ENCODE measurements at places on chromosomes 16 and 17.

- no peak for DNase-seq
Observed at GRCh38 chr17:31254654-31255053, 42.4 kb downstream of the OMG start.

DNA sequence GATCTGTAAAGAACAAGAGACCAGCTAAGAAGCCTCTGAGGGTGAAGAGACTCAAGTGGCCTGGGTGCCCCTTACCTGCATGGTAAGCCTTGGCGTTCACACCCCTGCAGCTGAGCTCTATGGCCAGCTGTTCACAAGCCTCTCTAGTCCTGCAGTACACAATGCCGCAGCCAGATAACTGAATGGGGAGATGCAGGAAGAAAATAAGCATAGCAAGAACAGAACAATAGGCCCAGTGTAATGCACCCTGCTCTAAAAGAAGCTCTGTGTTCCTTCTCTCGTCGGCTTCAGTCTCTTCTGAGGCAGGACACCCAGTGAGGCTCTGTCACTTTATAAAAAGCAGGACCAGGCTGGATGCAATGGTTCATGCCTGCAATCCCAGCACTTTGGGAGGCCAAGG is 5.4 kb downstream of the RECQL5 start:
- no peak for DNase-seq

GRCh38 chr17:27157297-27157696 is 136.6 kb upstream of the WSB1 start:
- no peak for DNase-seq

- DNase-seq: no peak
Observed at GRCh38 chr17:72618001-72618509, 474.4 kb downstream of the SLC39A11 start.

- no peak for DNase-seq
Observed at GRCh38 chr16:1363501-1364041, 11.8 kb downstream of the GNPTG start.

DNA sequence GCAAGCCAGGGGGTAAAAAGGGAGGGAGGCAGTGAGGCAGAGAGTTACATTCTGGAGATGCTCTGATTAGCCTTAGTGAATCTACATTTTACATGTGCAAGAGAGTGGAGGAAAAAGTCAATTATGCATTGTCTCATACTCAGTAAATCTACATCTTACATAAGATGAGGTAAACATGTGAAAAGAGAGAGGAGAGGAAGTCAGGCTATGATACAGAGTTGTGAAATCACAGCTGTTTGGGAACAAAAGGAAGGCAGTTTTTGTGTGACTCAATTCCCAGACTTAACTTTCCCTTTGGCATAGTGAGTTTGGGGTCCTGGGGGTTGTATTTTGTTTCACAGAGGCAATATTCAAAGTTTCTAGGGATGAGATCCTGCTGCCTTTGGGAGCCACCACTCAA is 67.8 kb downstream of the GP2 start:
- no peak for DNase-seq

GRCh38 chr17:48299760-48300159 is 130.3 kb downstream of the SKAP1 start:
- DNase-seq: no peak

DNA sequence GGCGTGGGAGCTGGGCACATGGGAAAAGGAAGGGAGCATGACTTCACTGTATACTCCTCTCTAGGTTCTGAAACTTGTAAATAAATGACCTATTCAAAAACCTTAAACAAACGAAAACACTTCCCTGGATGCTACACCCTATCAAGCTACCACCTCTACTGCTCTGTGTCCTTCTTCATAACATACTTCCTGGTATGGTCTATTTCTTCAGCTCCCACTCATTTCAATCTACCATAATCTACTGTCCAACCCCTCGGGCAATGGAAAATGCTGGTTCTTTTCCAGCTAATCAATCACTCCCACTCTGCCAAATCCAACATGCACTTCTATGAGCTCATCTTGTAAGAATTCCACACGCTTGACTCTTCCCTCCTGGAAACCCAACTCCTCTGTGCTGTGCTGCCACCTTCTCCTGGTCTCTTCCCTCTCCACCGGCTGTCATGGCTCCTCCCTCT is 42.4 kb downstream of the AMFR start:
- DNase-seq: no peak

DNA sequence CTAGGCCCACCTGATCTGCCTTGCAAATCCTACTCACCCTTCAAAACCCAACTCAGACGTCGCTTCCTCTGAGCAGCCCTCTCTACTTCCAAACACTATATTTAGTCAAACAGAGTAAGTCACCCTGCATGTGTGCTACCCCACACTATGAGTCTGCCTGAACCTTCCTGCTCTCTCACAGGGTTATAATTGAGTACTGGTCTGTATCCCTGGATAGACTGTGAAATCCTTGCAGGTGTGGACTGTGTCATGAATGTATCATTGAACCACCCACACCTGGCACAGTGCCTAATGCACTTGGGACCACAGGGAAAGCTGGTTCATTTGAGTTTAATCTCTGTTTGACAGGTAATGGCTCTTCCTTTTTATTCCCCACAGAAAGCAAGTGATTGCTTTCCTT is 3.4 kb downstream of the FBXO39 start:
- DNase-seq: no peak

- DNase-seq: no peak
Observed at GRCh38 chr16:72357910-72358309, 186.0 kb upstream of the PMFBP1 start.

DNA sequence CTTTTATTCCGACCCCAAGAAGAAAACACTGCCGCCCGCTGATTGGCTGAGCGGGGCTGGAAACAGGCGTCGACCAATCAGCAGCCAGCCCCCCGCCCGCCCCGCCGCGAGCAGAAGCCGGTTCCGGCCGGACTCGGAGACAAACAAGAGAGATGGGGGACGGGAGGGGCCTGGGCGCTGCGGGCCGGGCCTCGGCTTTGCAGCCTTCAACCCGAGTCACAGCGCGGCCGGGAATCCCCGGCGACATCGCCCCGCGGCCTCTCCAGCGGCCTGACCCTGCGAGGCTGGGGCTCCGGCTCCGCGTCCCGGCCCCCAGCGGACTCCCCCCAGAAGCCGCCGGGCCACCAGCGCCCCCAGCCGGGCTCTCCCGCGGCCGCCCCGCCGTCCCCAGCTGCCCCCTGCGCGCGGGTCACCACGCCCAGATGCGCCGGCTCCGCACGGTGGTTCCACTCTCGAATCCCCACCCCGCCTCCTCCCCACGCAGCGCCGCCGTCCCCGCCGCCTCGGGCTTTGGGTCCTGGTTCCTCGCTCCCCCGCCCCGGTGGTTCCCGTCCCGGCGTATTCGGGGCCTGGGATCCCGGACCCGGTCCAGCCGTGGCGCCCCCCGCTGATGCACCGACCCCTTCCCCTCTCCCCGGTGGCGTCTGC is 346 bp upstream of the SLC43A2 start:
- DNase-seq: peak; percentile 60

DNA sequence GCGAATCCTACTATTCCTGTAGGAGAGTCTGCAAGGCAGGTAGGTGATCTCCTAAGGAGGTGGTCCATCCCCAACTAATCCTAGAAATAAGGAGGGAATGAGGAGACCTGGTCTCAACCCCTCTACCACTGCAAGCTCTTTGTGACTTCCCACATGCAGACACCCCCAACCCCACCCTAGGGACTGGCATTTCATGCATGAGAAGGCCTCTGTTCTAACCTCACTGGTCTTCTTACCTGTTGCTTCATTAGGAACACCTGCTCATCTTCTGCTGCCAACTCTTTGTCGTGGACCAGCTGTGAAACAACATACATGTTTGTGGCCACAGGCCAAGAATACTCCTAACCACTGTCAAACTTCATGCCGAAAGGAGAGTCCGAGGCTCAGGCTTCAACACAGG is 22.6 kb downstream of the DYNC1LI2 start:
- peak; percentile 31 for DNase-seq

- DNase-seq: no peak
Observed at GRCh38 chr17:16820161-16820877, 130.3 kb downstream of the CCDC144A start.

DNA sequence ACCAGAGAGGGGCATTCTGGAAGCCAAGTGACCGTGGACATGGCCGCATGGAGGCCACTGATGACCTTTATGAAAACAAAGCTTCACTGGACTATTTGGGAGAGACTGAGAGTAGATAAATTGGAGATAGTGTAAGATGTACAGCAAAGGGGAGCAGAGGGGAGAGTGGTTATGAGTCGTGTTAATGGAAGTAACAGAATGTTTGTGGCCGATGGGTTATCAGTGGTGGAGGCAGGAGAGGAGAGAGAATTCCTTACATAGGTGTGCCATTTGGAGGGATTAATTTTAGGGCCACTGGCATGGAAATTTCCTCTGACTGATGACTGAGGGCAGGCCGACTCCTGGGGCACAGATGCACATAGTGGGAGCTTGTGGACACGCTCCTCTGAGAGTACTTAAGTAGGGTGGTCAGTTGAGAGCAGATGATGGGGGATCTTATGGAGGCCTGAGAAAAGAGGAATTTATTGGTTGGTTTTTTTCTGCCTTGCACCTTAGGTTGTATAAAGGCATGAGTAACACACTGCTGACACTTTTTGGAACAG is 19.2 kb downstream of the PRPSAP2 start:
- no peak for DNase-seq

DNA sequence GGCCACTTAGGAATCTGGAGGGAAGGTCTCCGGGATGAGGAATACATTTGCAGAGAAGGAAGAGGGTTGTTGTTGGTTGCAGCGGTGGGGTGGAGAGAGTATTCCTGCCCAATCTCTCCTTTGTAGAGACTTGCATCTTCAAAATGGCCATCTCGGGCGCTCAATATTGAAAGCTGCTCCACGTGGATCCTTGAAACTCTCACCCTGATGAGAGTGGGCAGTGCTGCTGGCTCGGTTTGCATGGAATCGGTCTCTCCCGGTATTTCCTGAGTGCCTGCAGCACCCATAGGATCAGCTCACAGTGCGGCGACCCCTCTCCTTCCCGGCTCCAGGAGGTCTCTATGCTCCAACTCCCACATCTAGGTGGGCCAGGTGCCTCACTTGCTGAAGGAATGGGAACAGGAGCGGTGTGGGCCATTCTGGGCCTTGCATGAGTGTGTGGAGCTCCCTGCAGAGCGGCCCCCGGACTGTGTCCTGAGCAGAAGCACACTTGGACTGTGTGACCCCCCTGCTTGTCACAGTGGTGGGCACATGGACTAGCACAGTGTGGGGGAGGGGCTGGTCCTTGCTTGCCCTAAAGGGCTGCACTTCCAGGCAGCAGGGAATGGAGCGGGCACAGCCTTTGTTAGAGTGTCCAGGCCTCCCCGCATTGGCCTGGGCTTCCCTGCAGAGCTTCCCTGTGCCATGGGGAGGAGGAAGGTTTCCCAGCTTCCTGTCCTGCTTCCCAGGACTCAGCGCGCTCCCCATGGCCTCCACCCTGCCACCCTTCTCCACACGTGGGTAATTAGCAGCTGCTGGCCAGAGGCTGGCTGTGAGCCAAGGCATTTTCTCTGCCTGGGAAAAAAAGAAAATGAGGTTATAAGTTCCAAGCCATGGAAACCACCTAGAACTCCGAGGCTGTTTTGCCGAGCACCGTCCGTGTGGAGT is 139.3 kb downstream of the IRF8 start:
- DNase-seq: no peak

- no peak for DNase-seq
Observed at GRCh38 chr17:47969930-47970724, 786 bp upstream of the CDK5RAP3 start.

DNA sequence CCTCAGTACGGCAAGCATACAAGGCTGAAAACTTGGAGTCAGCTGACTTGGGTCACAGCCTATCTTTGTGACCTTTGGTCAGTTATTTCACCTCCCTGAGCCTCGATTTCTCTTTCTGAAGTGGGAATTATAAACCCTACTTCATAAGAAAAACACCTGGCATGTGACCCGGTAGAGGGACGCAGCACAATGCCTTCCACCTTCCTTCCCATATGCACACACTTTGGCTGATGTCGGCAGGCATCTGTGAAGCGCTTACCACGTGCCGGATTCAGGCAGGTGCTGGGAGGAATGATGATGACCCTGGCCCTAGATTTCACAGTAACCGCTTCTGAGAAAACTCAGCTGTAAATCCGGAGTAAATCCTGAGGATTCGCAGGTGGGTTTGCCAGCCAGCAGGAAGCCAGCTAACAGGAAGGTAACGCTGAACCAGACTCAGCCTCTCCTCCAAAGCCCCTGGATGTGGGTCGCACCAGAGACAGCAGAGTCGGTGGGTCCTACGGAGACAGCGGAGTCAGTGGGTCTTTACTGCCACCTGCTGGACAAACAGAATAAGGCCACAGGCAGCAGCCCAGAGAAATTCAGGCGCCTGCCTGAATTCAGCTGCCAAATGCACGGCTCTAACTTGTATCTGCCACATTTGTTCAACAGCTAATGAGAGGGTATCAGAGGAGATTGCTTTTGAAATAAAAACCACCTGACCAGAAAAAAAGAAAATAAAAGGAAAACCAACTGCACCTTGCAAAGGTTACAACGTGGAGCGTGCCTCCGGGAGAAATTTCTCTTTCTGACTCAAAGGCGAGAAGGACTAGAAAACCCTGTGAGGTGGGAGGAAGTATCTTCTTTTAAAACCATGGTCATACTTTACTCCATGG is 16.6 kb downstream of the COPRS start:
- peak; percentile 64 for DNase-seq

DNA sequence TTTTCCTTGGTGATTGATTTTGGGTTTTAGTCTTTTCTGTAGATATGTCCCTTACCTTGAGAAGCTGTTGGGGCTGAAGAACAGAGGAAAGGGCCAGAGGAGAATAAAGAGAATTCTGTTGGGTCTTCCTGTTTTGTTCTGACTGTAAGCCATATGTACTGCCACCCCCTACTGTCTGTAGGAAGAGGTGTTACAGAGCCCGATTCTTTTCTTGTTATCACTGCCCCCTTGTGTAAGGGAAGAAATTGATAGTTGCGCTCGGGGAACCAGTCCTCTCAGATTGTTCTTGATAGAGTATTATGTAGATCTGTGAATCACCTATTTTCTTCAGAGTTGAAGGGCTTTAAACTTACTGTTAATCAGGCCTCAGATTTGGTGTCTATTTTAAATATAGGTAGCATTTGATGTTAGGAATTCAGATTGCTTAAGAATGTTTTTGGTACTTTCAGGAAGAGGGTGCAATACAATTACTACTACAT is 2.4 kb downstream of the TANC2 start:
- peak; percentile 89 for DNase-seq

- DNase-seq: no peak
Observed at GRCh38 chr17:75703591-75703990, 17.7 kb upstream of the ITGB4 start.

DNA sequence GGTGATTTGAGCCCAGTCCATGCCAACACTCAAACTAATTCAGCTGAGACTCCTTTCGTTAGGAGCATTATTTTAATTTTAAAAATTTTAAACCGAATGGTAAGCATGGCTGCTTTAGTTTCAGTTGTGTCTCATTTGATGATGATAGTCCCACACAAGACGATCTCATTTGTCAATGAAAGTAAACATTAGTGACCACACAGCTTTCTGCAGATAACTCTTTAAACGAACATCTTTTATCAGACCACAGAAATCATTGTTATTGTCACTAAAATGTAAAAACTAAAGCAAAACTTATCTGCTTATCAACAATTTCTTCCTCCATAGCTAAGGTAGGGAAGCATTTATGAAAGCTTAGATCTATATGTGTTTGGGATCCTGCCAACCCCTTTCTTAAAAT is 382.2 kb downstream of the ZFHX3 start:
- DNase-seq: no peak

GRCh38 chr17:83036666-83037065 is 42.7 kb upstream of the METRNL start:
- no peak for DNase-seq

GRCh38 chr16:1596516-1596915 is 15.4 kb downstream of the IFT140 start:
- no peak for DNase-seq

- DNase-seq: no peak
Observed at GRCh38 chr17:37779554-37779953, 34.7 kb upstream of the HNF1B start.

- DNase-seq: no peak
Observed at GRCh38 chr17:81116704-81117103, 48.6 kb upstream of the PVALEF start.
